ENCODE measurements at places on chromosomes 5 and 9.

DNA sequence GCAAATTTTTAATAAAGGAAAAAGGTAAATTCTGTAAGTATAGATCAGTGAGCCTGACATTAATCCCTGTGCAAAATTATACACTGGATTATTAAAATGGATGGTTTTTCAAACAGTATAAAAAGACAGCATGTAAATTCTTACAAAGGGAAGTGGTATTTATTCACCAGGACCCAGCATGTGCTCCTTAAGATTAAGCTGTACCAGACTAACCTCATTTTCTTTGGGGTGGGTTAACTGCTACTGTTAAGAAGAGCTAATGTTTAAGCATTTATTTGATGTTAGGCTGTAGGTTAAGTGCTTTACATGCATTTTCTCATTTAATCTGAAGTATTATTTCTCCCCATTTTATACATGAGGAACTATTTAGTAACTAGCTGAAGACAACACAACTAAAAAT, 60.3 kb upstream of the RFX3 start:
- no peak for DNase-seq

GRCh38 chr9:88986776-88987175, 4.5 kb upstream of the S1PR3 start:
- DNase-seq = no peak

GRCh38 chr5:141762790-141763368, 80.8 kb upstream of the ARAP3 start:
- DNase-seq = no peak

GRCh38 chr9:113467183-113467582, 3.7 kb downstream of the RGS3 start:
- DNase-seq = no peak

- no peak for DNase-seq
These were observed 5.7 kb downstream of the MEGF10 start for GRCh38 chr5:127296321-127296720.

DNA sequence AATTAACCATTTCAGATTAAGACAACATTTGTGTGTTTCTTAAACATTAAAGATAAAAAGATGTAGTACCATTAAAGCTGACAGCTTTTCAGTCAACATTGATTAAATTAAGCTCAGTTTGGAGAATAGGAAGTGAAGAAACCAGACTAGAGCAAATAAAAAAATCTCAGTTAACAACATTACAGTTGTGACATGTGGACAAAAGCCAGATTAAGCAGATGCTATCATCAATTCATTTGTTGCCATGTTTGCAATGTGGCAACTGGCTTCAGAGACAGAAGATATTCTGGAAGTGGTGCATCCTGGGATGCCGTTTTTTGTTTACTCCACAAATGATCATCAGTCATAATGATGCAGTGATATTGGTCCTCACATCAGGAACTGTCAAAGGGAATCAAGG, 70.3 kb upstream of the CNTLN start:
- no peak for DNase-seq

DNA sequence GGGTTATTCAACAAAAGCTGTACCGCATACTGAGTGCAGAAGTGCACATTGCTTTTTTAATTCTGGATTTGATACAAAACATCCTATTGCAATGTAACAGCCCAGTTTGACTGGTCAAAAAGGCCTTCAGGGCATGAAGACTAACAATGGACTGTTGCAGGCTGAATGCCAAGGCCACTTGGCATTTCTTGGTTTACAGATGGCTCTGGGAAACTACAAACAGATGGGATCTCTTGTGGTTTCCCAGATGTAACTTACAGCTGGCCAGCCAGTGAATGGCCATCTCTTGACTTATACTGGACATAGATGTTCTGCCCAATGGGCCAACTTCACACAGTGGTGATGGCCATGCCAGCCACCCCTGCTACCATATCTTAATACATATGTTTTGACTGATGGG, 36.8 kb downstream of the UGT3A2 start:
- DNase-seq = no peak

GRCh38 chr5:16792598-16793275, 143.4 kb downstream of the MYO10 start:
- no peak for DNase-seq

- DNase-seq = no peak
These were observed 211.5 kb downstream of the MED10 start for GRCh38 chr5:6166698-6167394.

DNA sequence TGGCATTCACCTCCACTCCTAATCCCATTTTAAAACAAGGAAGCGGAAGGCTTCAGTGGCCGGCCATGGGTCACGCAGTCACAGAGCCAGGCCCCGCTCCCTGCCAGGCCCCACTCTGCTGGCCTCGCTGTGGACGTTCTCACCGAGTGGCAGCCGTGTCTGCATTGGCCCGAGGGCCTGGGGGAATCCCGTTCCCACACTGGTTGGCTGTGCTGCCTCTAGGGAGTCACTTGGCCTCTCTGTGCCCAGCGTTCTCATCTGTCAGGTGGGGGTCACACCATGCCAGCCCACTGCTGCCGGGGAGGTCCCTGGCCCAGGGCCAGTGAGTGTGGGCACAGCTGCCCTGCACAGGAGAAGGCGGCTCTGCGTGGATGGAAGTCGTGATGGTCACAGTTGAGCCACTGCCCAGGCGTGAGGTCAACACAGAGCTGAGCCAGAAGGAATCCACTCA, 13.4 kb upstream of the SLC9A3 start:
- DNase-seq = no peak

DNA sequence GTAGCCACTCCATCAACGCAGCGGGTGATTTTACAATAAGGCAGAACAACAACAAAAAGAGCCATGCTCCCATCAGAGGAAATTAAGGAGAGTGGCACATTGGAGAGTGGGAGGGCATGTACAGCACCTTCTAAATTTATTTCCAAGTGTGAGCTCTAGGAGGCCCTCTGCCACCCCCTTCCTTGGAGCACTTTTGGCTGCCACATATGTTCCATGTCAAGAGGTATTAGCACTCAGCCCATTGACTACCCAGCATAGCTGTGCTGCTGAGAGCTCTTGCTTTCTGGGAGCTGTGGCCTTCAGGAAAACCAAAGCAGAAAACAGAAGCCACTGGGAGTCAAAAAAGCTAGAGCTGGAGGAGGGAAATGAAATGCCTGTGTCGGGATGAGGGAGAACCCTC, 200.2 kb upstream of the PANK3 start:
- no peak for DNase-seq

- DNase-seq = no peak
These were observed 3.7 kb downstream of the GPSM1 start for GRCh38 chr9:136331030-136331429.

DNA sequence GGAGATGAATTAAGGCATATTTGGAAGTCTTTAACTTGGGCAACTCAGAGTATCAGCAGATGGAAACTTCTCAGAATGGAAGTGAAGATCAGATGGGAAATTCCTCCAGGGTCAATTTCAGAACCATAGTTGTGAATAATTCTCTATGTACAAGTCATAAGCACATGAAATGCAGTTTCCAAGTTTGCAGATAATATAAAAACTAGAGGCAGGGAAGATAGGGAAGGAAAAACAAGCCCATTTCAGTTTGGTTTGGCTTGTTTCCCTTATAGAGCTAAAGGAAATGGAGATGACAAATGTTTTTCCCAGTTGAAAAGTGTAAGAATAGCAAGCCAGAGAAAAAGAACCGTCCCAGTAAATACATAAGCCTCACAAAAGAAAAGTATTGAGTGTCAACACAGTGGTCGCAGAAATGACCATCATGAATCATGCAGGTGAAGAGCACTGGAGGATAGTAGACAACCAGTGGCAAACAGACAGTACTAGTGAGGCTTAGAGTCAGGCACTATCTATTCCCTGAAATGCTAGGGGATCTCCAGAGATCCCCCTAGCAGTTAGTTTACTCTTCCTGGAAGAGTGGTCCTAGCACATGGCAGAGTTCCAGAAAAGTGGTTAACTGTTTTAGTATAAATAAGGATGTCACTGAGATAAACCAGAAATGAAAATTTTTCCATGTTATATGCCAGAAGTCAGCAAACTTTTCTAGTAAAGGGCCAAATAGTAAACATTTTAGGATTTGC, 245.9 kb downstream of the SAXO1 start:
- DNase-seq = no peak

DNA sequence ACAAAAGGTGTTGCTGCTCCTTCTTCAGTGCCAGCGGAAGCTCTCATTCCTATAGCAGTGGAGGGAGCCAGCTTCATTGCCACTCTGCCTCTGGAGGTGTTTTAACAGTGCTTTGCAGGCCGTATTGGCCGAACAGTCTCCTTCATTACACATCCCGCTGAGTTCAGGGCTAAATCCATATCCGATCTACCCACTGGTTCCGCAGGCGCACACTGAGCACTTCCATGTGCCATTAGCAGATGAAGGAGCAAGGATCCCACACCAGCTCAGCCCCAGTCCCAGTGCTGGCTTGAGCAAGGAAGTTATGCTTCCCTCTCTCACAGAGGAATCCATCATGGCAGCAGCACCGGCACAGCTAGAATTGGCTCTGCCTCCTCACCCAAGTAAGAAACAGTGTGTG, 121.2 kb upstream of the IRX2 start:
- no peak for DNase-seq
